ENCODE measurements at places on chromosomes 7 and 10. TPM values are rescaled to one million over a fixed set of nuclear protein-coding genes. Genes with fewer than 3 reads are reported as not detected.
A peak's percentile ranks its signal among the peaks of the same experiment; 100 is the strongest.

DNA sequence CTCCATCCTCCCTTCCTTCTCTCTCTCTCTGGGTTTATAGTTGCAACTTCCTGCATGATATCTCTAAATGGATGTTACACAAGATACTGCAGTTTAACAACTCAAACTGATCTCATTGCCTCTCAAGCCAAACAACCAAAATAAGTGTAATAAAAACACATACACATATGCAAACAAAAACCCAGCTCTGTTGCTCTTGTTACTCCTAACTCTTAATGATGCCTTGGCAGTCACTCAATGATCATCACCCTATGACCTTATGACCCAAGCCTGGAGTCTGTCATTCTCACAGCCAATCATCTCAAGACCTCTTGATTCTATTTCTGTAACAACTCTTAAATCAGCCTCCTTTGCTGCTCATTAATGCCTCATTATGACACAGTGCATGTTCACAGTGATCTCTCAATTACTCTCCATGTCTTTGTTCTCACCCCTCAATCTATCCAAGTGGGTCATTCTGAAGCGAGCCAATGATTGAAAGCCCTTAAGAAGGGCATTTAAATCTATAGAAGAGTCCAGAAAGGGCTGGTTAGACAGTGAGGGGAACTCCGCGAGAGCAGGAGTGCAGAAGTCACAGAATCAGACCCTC is 210.9 kb downstream of the INHBA start:
- H3K27ac ChIP-seq = no peak overlapping the region
- no peaks in the 10 kb centered on the region for H3K36me3 ChIP-seq
- no peaks in the 10 kb centered on the region for H3K27me3 ChIP-seq
- no peak overlapping the region for H3K4me3 ChIP-seq
- no peaks in the 10 kb centered on the region for H3K4me1 ChIP-seq

DNA sequence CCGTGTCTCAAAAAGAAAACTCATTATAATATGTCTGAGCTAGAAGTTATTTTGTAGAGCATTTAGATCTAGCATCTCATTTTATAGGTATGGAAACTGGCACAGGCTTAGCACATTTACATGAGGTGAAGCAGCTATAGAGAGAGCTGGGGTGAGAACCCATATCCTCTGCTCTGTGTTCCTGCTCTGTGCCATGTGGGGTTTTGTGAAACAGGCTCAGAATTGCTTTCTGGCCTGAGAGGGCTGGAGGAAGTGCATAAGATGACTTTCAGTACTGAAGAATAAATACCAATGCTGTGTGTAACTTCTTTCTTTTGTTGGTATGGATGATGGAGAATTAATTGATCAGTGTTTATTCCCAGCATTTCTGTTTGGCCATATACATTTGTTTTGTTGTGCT is 159.1 kb downstream of the LRRC4 start:
- H3K36me3 ChIP-seq = no peaks in the 10 kb centered on the region
- no peaks in the 10 kb centered on the region for H3K27me3 ChIP-seq
- H3K4me3 ChIP-seq = no peak overlapping the region
- H3K4me1 ChIP-seq = peaks cover 30% of the 10 kb centered on the region
- DNase-seq = no peak

DNA sequence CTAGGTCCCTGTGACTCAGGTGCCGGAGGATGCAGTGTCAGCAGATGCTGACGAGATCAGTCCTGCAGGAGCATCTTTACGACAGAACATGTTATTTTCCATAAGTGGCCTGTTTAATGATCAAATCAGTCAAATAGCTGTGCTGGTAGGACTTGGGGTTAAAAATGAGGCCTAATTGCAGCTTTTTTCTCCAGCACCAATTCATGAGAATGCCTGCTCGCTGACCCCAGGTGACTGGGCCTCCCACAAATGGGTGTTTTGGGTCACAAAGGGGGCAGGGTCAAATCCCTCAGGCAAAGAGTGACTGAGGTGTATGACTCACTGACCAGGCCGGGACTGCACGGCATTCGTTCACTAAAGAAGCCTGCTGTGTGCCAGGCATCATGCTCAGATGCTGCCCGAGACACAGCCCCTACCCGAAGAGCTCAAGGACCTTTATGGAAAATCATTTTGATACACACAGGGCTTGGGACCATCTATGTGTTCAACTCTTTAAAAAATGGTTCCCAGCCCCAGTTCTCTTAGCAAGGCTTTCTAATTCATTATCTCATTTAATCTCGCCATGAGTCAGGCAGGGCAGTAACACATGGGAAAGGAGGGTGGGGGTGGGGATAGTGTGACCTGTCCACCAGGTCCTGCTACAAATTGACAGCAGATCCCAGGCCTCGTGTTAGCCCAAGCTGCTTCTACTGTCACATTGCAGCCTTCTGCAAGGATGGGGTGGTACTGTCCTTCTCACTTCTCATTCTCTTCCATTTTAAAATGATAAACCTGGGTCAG is 21.1 kb downstream of the ZNF775 start:
- H3K4me3 ChIP-seq = no peak overlapping the region
- H3K4me1 ChIP-seq = peaks cover 15% of the 10 kb centered on the region
- DNase-seq = peak; percentile 72
- no peaks in the 10 kb centered on the region for H3K27me3 ChIP-seq

GRCh38 chr10:18219146-18219545 is 78.9 kb downstream of the CACNB2 start:
- no peaks in the 10 kb centered on the region for H3K27me3 ChIP-seq
- H3K4me3 ChIP-seq = no peak overlapping the region
- H3K4me1 ChIP-seq = 0 out of 2 replicates have a peak, but pooled peaks cover 3% of the 10 kb centered on the region
- H3K27ac ChIP-seq = no peak overlapping the region

GRCh38 chr7:35816514-35816913 is 15.7 kb downstream of the SEPTIN7 start:
- H3K36me3 ChIP-seq = no peaks in the 10 kb centered on the region
- no peaks in the 10 kb centered on the region for H3K27me3 ChIP-seq
- DNase-seq = no peak
- no peak overlapping the region for H3K27ac ChIP-seq

GRCh38 chr10:14749070-14749809 is 25.5 kb downstream of the FAM107B start:
- no peaks in the 10 kb centered on the region for H3K4me1 ChIP-seq
- H3K4me3 ChIP-seq = no peak overlapping the region
- no peak overlapping the region for H3K27ac ChIP-seq
- no peaks in the 10 kb centered on the region for H3K36me3 ChIP-seq

DNA sequence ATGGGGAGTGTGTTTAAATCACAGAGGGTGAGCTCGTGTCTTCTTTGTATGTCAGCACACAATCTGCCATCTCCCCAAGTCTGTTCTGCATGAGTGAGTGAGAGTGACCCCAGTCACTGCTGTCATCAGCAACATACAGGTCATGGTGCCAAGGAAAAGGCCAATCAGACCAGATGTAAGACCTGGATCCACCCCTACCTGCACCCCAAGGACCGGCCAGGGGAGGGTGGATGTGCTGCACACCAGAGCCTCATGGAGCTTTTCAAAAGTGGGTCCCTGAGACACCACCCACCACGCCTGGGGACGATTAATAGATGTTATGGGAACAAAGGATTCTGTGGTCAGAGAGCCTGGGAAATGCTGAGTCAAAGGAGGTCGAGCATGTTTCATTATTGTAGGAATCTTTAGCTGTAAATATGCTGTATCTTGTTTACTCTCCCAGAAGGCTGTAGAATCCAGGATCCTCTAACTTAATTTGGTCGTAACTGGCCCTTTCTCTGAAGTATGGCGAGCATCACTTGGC is 420.5 kb downstream of the RPS24 start:
- no peak overlapping the region for H3K27ac ChIP-seq
- peaks cover 41% of the 10 kb centered on the region for H3K4me1 ChIP-seq
- no peaks in the 10 kb centered on the region for H3K27me3 ChIP-seq

DNA sequence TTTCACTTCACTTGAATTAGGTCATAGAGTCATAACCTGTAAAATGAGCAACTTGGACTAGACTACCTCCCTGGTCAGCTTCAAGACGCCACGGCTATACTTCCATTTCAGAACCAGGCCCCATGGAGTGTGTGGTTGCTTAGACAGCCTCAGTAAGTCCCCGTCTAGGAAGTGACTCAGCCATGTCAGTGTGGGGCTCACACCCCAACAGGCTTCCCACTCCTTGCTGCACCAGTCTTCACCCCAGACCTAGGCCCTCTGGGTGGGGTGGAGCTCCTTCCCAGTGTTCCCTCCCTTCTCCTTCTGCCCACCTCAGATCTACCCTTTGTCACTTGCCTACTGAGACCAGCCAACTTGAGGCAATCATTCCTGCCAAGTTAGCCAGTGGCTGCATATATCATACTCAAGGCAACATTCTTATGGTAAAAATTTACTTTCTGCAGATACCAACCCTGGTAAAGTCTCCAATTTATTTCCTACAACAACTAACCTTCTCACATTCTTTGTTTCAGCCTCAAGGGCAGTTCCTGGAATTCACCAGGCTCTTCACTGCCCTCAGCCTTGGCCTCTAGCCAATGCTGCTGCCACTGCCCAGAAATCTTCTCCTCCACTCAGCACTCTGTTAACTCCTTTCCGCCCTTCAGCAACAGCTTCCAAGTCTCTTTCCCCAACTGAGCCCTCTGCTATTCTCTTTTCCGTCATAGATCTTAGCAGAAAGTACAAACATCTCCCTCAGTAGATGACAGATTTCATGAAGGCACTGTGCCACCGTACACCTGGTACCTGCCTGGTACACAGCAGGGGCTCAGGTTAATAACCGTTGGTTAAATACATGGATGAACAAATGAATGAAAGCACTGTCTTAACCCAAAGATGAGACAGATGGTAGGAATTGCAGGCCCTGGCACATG is 31.3 kb upstream of the ZNRF2 start:
- peak overlapping the region; percentile 54 for H3K27ac ChIP-seq
- H3K27me3 ChIP-seq = no peaks in the 10 kb centered on the region
- no peaks in the 10 kb centered on the region for H3K36me3 ChIP-seq

GRCh38 chr7:99097730-99098129 is 46.2 kb downstream of the SMURF1 start:
- H3K36me3 ChIP-seq = no peaks in the 10 kb centered on the region
- H3K27ac ChIP-seq = no peak overlapping the region
- peaks cover 2% of the 10 kb centered on the region for H3K4me1 ChIP-seq
- DNase-seq = no peak

DNA sequence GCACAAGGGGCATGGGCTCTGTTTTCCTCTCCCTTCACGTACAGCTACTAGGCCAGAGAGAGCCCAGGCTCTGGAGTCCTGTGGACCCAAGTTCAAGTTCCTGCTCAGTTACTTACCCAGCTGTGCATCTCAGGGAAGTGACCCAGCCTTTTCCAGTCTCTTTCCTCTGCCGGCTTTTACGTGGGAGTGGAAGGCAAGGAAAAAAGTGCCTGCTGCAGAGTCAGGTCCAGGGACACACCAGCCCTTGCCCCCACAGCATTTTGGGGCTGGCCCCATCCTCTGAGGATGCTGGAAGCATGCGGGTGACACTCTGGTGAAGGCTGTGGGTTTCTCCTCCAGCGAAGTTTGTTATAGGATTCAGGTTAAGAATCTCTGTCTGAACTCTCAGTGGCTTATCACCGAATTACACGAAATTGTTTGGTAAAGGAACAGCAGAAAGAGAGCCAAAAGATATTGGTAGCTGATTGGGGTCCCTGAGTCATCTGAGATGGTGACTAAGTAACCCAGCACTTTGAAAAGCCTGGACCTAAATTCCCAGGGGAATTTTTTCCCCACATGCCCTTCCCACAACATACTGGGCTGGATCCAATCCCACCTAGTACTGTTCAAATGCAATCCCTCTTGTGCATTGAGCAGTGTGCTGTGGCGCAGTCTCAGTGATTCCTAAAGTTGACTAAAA is 424.3 kb downstream of the RPS24 start:
- DNase-seq = no peak
- no peak overlapping the region for H3K4me3 ChIP-seq
- no peaks in the 10 kb centered on the region for H3K4me1 ChIP-seq
- peak overlapping the region; percentile 14 for H3K27ac ChIP-seq

DNA sequence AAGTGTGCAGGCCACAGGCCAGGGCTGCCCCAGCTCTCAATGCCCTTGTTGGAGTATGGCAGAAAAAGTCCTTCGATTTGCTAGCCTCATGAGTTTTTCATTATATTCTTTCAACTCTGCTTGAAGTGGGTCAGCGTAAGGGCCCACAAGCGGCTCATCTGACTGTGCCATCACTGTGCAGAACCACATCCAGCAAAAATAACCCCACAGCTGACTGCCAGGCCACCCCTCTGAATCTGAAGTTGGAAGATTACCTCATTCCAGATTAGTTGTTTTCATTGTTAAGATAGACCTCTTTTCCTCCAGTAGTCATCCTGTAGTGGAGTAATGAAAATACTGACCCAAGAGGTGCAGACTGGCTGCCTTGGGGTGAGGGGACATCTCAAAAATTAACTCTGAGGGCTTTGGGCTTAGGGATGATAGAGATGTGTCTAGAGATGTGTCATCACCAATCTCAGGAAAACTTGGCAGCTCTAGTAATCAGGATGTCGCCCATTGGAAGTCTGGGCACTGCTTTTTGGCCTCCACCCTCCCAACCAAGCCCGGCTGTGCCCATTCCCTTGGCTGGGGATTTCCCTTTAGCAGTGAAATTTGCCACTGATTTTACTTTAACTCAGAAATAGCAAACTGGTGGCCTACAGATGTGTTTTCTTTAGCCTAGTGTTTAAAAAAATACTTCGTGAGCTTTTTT is 164.3 kb downstream of the LCOR start:
- H3K4me1 ChIP-seq = no peaks in the 10 kb centered on the region
- no peak for DNase-seq
- no peak overlapping the region for H3K27ac ChIP-seq
- no peaks in the 10 kb centered on the region for H3K27me3 ChIP-seq

DNA sequence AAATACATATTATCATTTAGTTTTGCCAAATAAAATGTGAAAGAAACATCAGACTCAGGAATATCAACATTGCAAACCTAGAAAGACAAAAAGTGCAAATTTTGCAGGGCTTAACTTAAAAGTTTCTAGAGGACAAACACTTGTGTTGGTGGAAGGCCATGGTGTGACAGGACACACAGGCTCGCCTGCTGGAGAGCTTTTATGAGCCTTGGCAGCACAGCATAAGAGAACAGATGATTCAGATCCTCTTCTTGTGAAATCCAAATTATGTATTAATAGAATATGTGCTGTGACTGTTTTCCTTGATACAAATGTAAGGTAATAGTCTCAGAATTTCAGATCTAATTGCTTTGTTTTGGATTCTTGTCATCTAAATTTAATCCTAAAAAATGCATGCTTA is 72.9 kb upstream of the ABCB5 start:
- H3K36me3 ChIP-seq = no peaks in the 10 kb centered on the region
- no peaks in the 10 kb centered on the region for H3K27me3 ChIP-seq
- peak; percentile 33 for DNase-seq
- no peaks in the 10 kb centered on the region for H3K4me1 ChIP-seq
- H3K4me3 ChIP-seq = no peak overlapping the region

Gene FAM25G
- polyA plus RNA-seq = not detected

Gene SPDYE2
- not detected for polyA plus RNA-seq

Gene TUBB8
- 0.13 TPM for polyA plus RNA-seq

Gene NPSR1
- polyA plus RNA-seq = not detected

Gene GNGT1
- polyA plus RNA-seq = 0.15 TPM

Gene C1QL3
- not detected for polyA plus RNA-seq

Gene RBM20
- polyA plus RNA-seq = 0.64 TPM

Gene CALN1
- not detected for polyA plus RNA-seq

Gene BBS9
- polyA plus RNA-seq = 11.1 TPM

Gene AKR1B1
- polyA plus RNA-seq = 216 TPM
